IPS-NIHi11 (cell line): ENCODE measurements at places on chromosomes 7 and 10.

GRCh38 chr7:78329001-78329655, 530.6 kb downstream of the PHTF2 start:
- DNase-seq, result no peak

DNA sequence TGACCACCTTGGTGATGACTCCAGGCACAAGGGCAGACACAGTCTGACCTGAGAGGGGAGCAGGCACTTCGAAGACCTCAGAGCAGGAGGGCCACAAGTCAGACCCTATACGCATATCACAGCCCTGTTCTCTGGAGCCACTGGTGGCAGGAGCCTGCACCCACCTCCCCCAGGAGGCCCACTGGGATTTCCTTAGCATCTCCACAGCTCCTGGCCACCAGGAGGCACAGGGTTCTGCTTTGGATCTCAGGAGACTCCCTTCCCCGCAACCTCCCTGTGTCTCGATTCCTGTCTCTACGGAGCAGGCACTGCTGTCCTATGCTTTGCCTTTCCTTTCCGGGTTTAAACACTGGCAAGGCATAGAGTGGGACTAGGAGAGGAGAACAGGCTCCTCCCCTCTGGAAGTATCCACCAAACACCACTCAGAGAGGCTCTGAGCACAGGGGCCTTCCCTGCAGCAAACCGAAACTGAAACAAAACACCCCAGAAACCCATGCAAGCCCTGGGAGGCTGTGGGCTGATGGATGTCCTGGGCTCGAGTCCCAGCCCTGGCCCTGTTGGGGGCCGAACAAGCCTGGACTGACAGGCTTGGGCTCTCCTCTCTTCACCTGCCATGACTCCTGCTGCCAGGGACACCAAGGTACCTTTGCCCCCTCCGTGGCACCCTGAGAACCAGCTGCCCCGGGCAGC, 166.3 kb downstream of the NEURL1 start:
- DNase-seq, result peak; percentile 78

GRCh38 chr10:69696073-69696731, 66.2 kb downstream of the FAM241B start:
- peak; percentile 86 for DNase-seq

DNA sequence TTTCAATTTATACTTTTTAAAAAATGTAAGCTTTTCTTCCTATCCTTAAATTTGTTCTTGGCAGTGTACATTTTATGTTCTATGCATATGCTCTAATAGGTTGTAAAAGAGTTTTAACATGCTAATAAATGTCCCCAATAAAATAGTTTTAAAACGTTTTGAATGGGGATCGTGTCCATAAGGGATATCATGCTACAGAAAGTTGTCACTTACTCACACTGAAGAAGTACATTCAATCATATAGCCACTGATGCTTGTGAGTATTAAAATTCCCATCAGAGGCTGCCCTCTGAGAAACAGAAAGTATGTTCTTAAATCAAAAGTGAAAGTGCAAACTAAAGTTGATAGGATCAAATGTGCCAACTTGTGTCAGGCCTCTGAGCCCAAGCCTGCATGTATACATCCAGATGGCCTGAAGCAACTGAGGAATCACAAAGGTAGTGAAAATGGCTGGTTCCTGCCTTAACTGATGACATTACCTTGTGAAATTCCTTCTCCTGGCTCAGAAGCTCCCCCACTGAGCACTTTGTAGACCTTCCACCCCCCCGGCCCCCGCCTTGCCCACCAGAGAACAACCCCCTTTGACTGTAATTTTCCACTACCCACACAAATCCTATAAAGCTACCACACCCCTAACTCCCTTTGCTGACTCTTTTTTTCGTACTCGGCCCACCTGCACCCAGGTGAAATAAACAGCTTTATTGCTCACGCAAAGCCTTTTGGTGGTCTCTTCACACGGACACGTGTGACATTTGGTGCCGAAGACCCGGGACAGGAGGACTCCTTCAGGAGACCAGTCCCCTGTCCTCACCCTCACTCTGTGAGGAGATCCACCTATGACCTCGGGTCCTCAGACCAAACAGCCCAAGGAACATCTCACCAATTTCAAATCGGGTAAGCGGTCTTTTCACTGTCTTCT, 877 bp upstream of the NOD1 start:
- no peak for DNase-seq

- peak; percentile 79 for DNase-seq
These were observed at the start of gene ADGRA1 for GRCh38 chr10:133087679-133088178. TSS of gene ADGRA1 (plus strand) at chr10:133087924. CDS start at chr10:133088910, 986 bp downstream.

DNA sequence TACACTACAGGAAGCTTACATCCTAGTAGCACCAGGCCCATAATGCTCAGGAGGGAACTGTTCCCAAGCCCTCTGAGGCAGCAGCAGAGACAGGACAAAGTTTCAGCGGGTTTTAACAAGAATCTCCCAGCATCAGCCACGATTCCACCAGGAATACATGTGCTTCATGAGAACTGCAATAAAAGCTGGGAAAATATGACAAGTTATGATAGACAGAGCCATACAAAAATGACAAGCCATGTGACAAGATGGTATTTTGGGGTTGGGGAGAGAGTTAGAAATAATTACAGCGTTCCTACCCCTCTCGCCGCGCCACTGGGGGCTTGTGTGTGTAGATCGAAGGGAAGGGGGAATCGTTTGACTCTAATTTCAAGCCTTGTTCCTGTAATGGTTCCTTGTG, 112.7 kb upstream of the CTBP2 start:
- no peak for DNase-seq

DNA sequence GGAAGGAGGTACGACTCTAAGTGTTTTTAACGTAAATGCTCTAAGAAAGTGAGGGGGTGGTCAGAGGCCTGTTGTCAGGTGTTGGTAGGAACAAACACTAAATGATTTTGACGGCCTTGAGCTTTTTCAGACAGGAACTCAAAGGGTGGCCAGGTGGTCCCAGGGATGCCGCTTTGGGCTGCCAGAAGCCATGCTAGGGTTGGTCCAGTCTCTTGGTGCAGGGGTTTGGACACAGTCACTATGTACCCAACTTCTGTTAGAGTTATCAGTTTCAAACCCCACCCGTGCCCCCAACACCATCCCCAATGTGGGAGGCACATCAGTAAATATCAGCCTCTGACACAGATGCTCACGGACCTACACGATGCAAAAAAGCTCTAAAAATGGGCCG, 9.3 kb downstream of the ATP6V0E2 start:
- DNase-seq, result no peak

DNA sequence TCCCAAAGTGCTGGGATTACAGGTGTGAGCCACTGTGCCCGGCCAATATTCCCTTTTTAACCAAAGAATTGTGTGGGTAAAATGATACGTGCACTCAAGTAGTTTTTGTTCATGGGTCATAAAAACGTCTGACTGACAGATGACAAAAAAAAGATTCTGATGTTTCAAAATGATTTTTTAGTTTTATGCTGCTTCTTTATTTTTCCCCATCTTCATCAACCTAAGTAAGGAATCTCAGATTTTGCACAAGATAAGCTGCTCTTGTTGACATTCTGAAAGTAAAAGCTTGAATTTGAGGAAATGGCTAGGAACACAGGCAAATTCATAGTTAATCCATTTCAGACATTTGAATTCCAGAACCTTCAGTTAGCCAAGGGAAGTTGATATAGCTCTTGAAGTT, 526.1 kb upstream of the NRP1 start:
- DNase-seq, result no peak

DNA sequence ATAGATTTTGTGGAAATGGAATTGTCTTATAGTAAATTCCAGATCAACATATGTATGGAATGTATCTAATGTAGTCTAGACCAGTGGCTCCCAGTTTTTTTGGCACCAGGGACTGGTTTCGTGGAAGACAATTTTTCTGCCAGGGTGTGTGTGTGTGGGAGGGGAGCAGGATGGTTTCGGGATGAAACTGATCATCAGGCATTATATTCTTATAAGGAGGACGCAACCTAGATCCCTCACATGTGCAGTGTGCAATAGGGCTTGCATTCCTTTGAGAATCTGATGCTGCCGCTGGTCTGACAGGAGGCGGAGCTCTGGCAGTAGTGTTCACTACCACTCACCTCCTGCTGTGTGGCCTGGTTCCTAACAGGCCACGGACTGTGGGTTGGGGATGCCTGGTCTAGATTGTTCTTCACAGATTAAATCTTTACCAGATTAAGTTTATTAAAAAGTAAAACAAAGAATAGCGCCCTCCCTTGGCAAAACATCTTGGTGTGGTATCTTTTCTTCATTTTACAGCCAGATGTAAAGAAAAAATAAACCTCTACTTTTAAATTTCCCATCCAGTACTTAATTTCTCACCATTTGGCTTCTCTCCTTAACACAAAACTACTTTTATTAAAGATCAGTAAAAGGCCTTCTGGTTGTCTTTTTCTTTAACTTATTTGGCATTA, 48.4 kb downstream of the SEPTIN7 start:
- peak; percentile 11 for DNase-seq

GRCh38 chr7:116630357-116630756, 41.6 kb upstream of the MET start:
- no peak for DNase-seq

DNA sequence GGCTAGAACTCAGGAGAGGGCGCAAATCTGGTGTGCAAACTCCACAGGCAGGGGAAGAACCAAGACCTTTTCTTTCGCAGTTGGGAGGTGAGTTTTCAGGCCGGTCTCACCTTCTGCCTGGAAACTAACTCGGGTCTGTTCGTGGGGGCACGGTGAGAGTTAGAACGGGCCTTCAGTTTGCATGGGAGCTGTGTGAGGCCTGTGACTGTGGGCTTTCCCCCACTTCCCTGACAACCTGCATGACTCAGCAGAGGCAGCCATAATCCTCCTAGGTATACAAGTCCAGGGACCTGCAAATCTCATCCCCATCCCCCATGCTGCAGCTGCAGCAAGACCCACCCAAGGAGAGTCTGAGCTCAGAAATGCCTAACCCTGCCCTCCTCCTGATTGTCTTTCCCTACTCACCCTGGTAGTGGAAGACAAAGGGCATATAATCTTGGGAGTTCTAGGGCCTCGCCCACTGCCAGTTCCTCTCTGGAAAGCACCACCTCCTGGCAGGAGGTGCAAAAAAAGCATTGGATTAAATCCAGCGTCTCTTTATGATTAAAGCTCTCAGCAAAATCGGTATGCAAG, 194.9 kb upstream of the ETV1 start:
- DNase-seq, result no peak

DNA sequence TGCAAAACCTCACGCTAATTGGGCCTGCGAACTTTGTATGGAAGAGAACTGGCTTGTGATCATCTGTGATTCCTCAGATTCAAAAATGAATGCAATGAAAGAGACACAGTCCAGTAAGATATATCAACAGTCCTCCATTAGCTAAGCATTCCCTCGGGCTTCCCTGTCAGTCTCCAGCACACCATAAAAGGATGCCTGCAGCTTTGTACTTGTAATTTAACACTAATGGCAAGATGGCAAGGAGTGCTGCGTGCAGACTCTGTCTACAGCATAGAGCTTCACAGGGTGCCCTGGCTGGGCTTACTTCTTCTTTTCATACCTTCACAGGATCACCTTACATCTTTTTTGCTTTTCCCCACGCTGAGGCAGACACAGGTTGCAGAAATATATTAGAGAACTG, 200.0 kb downstream of the GFRA1 start:
- no peak for DNase-seq

GRCh38 chr10:104273899-104274575, 5.1 kb downstream of the GSTO2 start:
- no peak for DNase-seq

- DNase-seq, result no peak
These were observed 63.5 kb upstream of the VKORC1L1 start for GRCh38 chr7:65809259-65809981.

DNA sequence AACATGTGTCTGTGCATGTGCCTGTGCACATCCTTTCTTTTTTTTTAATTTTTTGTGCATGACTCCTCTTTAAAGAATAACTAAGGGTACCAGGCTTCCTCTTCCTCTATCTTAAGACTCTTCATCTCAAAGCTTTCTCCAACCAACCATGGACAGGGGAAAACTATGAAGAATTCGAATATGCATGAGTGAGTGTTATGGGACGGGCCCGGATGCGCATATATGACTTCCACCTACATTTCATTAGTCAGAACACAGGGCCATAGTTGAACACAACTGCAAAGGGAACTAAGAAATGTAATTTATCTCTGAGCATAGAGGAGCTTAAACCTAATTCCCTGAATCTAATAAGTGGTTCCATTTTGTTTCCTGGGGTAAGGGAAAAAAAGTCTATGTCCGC, 270.3 kb upstream of the SORCS1 start:
- no peak for DNase-seq

DNA sequence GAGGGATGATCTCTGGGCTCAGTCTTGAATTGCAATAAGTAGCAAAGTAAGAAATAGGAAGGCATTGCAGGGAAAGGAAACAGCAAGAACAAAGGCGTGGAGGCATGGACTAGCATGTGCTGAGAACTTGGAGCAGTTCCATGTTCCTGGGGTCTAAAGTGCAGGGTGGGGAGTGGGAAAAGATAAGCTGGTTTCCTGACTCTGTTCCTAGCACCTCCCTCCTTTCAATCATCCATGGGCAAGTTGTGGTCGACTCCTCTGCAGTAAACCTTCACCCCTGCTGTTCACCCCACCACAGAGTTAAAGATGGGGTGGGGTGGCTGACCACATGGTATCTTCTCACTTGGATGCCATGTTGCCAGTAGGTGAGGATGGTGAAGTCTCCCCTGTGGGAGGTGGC, 29.6 kb downstream of the RPS24 start:
- no peak for DNase-seq

DNA sequence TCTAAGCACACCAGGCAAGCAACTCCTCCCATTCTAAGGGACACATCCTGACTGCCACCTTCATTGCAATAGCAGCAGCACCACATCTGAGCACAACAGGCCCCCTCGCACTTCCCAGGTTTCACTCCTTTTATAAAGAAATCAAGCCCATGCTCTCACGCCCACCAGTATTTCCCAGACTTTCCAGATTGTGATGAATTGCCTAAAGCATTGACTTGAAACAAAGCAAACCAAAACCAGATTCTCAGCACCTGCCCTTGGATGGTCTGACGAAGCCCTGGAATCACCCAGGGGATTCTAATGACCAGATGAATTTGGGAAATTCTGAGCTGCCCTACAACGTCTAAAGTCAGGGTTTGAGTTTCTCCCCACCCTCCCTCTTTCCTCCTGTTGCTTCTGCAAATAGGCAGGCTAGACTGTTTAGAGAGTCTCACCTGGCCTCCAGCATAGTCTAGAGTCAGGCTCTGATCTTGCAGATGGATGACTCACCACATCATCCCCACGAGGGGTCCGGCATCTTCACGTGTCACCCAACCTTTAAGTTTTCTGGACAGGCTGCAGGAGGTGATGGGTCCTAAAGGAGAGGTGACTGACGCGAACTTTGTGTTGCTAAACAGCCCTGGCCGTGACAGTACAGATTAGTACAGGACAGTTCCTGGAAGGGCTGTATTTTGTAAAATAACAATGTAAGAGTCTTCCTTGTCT, 198.0 kb downstream of the SKIDA1 start:
- no peak for DNase-seq

DNA sequence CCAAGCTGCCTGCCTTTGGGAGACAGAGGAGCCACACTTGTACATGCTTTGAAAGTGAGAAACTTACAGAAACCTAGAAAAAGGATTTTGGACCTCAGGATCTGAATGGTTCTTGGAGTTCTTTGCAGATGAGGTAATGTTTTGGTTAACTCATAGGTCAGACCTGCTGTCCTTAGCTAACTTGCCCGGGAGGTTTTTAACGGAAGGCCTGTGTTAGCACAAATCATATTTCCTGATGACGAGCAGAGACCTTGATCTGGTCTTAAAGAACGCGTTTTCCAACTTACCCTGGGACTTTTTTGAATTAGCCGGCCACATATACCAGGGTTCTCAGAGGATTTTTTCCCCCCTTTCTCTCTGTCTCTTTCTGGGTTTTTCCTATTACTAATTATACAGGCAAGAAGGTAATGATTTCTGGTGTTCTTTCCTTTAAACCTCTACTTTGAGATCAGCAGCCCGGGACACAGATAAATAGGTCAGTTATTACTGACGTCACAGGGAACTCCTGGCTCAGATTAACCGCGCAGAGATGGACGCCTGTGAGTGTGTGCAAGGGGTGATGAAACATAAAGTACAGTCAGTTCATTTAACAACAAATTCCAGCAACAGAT, 101.7 kb upstream of the KLF6 start:
- DNase-seq, result no peak
